Activated CD4-positive, CD25-positive, alpha-beta regulatory T cell (primary cell): ENCODE measurements at places on chromosomes 5 and 9.

DNA sequence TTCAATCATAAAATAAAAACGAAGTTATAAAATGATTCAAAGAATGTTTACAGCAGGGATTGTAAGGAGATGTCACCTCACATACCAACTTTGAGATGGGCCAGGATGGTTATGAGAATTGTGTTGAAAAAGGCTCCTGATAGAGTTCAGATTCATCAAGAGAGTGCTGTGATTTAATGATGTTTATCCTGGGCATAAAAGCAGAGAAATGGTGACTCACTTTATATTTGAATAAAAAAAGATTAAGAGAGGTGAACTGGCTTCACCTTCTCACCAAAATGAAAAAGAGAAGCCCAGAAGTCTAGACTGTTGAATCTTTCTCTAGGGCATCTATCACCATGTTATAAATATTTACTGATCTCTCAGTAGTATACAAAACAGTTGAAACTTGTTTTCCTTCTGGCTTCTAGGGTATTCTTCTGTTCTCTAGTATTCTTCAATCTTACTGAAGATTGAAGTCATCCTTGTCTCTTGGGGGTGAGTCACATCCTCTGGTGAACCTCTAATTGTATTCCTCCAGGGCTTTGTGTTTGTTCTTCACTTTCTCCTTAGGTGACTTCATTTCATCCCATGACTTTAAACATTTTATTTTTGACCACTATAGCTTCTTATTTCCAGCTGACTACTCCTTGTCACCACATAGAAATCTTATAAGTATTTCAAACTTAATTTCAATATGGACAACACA lies 1237.3 kb upstream of the C9orf72 start:
- no peak for DNase-seq

DNA sequence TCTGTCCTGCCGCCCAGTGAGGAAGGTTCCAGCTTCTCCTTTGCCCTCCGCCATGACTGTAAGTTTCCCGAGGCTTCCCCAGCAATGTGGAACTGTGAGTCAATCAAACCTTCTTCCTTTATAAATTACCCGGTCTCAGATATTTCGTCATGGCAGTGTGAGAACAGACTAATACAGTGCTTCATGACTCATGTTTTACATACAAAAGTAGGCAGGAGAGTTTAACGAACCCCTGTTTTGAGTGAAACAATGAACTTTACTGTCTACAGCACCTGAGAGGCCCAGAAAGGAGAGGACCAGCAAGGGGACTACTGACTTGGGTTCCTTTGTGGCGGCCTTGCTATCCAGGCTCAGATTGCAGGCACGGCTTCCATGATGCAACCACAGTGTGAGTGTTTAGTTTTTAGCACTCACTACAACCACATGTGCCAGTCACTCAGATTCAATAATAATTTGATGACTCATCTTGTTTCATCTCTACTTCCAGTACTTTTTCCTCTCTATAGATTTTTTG lies 139.1 kb upstream of the CLINT1 start:
- no peak for DNase-seq

- DNase-seq = no peak
Observed at GRCh38 chr9:134493461-134494272, 147.9 kb upstream of the COL5A1 start.

GRCh38 chr5:150361301-150361700 lies 3.8 kb downstream of the TCOF1 start:
- no peak for DNase-seq
